ENCODE measurements at places on chromosomes 3 and 15.

DNA sequence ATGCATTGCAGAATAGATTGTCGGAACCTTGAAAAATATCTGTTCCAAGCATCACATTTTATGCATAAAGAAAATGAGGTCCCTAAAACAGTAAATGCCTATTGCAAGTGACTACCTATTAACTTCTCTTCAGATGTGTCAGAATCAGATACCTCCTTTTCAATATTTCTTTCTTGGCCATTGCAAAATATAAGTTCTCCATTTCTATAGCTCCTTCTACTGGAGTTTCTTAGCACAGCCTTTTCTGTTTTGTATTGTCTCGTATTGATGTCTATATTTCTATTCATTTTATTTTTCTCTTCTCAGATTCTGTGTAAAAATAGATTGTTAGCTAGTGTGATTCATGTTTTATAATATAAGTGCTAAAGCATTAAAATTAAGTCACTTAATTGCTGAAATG, 63.4 kb downstream of the PPARG start:
- DNase-seq: no peak

GRCh38 chr3:176352716-176353334, 844.5 kb downstream of the TBL1XR1 start:
- DNase-seq: no peak

DNA sequence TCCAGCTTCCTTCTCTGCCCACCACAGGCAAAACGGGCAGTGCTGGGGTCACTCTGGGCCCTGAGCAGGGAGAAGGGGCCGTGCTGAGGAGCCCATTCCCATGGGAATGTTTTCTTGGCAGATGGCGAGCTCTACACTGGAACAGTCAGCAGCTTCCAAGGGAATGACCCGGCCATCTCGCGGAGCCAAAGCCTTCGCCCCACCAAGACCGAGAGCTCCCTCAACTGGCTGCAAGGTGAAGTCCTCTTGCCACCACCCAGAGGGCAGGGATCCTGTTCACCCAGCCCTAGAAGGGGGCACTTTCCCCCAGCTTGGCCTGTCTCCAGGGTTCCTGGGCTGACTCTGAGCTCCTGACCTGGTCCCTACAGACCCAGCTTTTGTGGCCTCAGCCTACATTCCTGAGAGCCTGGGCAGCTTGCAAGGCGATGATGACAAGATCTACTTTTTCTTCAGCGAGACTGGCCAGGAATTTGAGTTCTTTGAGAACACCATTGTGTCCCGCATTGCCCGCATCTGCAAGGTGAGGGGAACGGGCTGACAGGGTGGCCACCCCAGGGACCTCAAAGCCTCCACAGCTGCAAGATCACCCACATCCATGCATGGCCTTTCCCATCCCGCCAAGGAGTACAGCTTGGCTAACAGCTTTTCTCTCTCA, 12.4 kb downstream of the CIB1 start:
- no peak for DNase-seq

DNA sequence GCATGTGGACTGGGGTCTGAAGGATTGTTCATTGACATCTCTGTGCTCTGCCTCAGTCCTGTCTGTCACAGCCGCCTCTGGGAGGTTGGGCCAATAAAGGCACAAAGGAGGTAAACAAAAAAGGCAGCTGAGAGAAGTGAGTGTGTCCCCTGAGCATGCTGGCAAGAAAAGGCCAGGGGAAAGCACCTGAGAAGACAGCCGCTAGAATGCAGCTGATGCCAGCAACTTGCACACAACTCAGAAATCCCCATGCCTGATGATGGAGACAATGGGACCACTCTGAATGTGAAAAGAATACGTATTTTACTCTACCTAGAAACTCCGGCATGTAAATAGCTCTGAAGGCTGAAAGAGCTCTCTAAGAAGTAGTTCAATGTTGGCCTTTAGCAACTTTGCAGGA, 118.7 kb downstream of the KCNH8 start:
- no peak for DNase-seq

DNA sequence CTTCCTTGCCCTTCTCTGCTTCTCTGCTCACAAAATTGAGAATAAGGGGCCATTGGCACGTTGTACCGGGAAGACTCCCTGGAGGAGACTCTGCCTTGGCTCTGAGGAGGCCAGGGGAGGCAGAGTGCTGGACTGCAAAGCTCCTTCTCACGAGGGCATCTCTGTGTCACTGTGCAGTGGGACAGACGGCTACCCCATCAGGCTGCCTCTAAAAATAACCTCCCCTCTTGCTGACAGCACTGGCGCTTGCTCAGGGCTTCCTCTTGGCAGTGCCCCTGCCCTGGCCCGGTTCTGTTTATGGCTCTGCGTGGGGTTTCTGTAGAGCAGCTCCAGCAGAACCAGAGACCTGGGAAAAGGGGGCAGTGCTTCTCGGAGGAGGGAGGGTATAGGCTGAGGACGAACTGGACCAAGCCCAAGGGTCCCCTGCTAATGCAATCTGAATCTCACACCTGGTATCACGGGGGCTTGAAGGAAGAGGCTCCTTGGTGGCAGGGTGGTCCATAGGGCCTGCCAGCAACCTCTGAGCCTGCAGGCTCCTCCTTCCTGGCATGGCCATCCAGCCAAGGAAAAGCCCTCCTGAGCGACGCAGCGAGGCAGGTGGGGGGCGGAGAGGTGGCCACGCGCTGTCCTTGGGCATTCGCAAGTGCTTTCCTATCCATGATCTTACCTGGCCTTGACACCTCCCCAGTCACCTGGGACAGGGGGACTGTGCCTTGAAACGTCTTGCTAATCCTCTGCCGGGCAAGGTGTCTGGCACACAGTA, 63.3 kb upstream of the TLE3 start:
- DNase-seq: no peak

DNA sequence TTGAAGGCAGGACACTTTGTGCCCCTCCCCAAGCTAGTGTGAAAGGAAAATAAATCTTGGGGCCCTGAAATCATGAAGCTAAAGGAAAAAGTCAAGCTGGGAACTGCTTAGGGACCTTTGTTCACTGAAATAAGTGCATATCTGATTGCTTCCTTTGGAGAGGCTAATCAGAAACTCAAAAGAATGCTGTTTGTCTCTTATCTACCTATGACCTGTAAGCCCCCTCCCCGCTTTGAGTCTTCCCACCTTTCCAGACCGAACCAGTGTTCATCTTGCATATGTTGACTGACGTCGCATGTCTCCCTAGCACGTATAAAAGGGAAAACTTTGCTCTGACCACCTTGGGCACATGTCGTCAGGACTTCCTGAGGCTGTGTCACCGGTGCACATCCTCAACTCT, 53.1 kb downstream of the SLC30A4 start:
- DNase-seq: no peak

GRCh38 chr3:32892625-32893598, 58.5 kb upstream of the CCR4 start:
- no peak for DNase-seq

GRCh38 chr15:63020759-63021430, 21.7 kb upstream of the TPM1 start:
- DNase-seq: no peak

- no peak for DNase-seq
These were observed 620.3 kb downstream of the FHIT start for GRCh38 chr3:60630953-60631352.

GRCh38 chr15:71160976-71161375, 45.7 kb downstream of the THSD4 start:
- no peak for DNase-seq

DNA sequence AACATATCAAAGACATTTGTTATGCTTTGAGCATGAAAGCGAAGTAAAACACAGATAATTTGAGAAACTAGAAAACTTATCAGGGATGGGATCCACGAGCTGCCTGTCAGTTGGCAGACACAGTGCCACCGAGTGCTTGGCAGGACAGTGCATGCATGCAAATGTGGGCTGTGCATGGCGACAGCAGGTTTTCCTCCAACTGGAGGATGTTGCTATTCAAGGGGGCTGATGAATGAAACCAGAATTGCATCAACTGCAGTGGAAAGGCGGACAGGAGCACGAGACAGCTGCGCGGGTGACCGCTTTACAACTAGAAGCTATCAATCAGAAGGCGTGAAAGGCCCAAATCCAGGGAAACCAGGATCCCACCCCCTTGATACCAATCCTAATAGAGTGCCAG, 244.3 kb downstream of the NR2F2 start:
- no peak for DNase-seq

DNA sequence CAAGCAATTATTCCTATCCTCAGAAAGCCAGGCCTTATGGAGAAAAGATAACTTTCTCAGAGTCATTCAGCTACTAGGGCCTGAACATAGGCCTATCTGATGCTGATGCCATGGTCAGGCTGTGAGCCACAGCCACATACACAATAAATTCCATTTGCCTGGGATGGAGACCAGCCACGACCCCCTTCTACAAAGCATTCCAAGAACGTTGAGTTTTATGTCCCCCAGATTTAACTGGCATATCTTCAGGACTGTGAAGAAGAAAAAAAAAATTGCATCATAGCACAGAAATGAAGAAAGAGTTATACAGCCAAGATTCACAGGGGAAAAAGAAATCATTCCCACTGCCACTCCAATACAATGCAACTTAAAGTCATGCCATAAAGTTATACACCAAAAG, 100.0 kb downstream of the THBS1 start:
- no peak for DNase-seq

GRCh38 chr3:150528354-150528797, 17.9 kb downstream of the SERP1 start:
- no peak for DNase-seq

GRCh38 chr3:173465112-173465511, 67.6 kb downstream of the NLGN1 start:
- DNase-seq: no peak

DNA sequence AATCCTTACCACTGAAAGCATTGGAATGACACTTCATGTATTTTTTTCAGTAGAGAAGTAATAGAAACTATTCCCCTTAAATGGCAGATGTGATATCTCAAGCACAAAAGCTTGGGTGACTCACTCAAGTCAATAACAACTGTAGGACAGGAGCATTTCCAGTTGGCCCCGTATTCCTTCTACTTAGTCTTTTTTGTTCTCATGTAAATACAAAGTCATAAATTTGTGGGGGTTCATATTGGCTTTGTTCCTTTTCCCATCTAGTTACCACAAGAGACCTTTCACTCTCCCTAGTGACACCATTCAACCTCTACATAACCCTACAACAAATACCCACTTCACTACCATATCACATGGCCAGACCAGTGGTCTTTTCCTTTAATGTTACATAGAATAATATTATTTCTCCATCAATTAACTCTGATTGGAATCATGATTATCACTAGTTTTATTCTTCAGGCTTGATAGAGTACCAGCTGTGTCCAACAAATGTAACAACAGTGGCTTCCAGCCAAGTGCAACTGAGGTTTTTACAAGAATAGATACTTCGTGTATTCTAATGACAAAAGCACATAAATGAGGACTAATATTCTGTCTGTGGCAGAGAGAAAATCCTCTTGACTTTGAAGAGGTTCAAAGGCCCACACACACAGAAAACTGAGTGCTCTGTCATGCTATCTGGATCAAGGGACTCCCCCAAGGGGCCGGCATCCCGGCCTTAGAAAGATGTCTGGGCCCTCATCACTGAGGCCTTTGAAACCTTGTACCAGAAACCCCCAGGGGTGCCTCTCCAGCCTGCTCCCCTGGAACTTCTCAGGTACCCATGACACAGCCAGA, 94.0 kb upstream of the THBS1 start:
- no peak for DNase-seq

GRCh38 chr15:29348336-29348914, 78.8 kb upstream of the NSMCE3 start:
- no peak for DNase-seq

- DNase-seq: peak; percentile 79
These were observed at the start of gene RASGRP1 for GRCh38 chr15:38564557-38565286. Gene RASGRP1 (minus strand): TSS chr15:38564814. CDS start chr15:38564628, 186 bp downstream.

- DNase-seq: no peak
These were observed 54.0 kb downstream of the POLQ start for GRCh38 chr3:121491683-121492320.

GRCh38 chr15:89385596-89386331, 51.1 kb upstream of the POLG start:
- no peak for DNase-seq

DNA sequence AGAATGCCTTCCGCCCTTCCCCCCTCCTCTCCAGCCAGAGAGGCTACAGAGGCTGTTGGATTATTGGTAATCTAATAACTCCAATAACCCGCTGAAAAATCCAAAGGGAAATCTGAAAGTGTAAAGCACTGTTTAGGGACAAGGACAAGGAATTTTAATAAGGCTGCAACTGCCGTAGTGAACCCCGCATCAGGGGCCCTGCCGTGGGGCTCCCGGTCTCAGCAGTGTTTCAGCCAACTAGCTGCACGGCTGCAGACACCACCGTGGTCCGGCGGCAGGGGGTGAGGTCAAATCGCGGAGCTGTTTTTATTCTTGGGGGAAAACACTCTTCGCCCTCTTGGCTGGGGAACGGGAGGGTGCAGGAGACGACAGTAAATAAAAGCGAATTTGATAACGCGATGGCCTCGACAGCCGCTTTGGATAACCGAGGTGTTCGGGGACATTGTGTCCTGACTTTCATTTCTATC, 6.1 kb downstream of the BCL6 start:
- DNase-seq: no peak

- DNase-seq: no peak
These were observed 27.7 kb downstream of the PTX3 start for GRCh38 chr3:157464321-157464720.

DNA sequence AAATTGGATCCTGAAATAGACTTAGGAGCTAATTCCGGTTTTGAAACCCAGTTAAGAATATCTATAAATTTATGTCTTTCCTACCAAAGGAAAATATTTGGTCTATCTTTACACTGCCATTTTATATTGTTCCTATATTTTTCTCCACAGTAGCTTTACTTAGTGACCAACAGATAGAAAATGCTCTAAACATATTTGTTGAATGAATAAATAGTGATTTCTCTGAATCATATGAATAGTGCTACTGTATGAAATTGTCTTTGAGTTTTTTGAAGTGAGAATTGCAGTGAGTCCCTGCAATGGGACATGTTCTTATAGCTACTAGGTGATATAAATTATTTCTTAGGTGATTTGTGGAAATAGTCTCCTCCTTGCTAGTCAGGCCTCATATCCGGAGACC, 18.5 kb upstream of the EID1 start:
- no peak for DNase-seq

DNA sequence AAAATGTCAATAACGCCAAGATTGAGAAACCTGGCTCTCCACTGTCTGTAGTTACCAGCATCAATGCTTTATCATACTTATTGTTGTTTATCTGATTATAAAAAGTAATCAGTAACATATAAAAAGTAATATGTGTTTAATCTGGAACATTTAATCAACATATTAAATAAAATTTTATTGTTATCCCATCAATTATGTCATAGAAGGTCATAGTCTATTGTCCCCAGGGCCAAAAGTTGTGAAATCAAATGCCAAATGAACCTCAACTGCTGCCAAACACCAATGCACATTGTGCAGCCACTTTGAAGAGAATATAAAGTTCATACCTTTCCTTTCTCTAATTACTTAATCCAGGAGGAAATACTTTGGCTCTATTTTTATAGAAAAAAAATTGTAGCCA, 106.6 kb downstream of the EOMES start:
- no peak for DNase-seq

GRCh38 chr3:139111392-139112229, 66.9 kb upstream of the PRR23C start:
- DNase-seq: peak; percentile 36

- DNase-seq: no peak
These were observed 309.0 kb downstream of the GBE1 start for GRCh38 chr3:81452418-81452817.

- DNase-seq: no peak
These were observed 20.6 kb upstream of the KCTD6 start for GRCh38 chr3:58471025-58471887.

Measured in stimulated activated CD4-positive, alpha-beta T cell treated with anti-CD3 and anti-CD28 coated beads, TNF-alpha, amount 100 ng/mL, for 1 hour (primary cell).